HT-29 (cell line): ENCODE measurements at places on chromosomes 6 and 20. TPM values are rescaled to one million over a fixed set of nuclear protein-coding genes. Genes with fewer than 3 reads are reported as not detected.

GRCh38 chr20:23586735-23587525, 18.6 kb upstream of the CST9L start:
- no peak for DNase-seq

DNA sequence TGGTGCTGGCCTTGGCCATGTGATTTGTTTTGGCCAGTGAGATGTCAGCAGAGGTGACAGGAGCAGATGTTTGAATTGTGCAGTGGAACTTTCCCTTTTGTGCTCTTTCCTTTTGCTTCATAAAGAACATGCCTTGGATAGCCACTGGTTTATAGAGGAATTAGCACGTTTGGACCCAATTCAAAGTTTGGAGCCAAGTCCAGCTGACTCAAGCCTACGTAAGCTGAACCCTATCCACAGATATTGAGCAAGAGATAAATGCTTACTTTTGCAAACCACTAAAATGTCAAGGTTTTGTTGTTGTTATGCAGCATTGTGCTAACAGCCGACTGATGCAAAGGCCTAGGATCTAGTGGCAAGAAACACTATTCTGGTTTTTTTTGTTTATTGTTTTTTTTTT, 230.9 kb upstream of the CITED2 start:
- no peak for DNase-seq

GRCh38 chr6:112304680-112305079, 42.5 kb upstream of the RFPL4B start:
- no peak for DNase-seq

DNA sequence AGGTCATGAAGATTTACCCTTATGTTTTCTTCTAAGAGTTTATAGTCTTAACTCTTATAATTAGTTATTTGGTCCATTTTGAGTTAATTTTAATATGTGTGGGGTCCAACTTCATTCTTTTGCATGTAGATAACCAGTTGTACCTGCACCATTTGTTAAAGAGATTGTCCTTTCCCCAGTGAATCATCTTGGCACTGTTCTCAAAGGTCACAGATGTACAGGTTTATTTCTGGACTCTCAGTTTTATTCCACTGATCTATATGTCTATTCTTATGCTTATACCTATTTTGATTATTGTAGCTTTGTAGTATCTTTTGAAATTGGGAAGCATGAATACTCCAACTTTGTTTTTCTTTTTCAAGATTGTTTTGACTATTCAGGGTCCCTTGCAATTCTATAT, 44.1 kb downstream of the ZHX3 start:
- DNase-seq, result no peak

DNA sequence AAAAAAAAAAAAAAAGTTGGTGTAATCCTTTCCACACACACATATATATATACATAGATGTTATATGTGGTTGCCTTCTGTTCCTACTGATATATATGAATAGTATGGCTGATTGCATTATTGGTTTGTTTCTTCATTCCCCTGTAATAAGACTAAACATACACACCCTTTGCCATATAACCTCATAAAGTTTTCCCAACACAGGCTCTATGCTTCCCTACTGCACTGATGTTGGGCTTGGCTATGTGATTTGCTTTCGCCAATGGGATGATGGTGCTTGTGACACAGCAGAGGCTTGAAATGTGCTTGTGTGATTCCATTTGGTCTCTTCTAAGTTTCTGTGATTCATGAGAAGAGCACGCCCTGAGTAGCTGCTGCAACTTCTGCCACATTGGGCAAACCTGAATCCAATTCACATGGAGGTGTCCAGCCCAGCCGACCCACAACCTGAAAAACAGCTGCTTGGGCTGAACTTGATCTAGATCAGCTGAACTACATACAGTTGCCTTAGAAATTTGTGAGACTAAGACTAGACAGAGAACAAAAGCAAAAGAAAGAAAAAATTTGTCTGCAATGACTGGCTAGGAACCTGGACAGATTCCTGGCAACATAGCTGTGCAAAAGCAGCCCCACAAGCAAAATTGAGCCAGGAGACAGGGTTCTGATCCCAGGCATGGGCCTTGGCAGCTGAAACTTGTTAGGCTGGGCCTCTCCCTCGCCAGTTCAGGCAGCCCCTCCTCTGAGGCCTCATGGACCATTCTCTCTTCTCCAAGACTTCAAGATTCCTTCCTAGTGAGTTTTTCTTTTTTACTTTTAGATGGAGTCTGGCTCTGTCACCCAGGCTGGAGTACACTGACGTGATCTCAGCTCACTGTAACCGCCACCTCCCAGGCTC, 13.4 kb upstream of the TBC1D20 start:
- DNase-seq, result no peak

The KIAA0408 gene
- total RNA-seq, result not detected in 2 replicates

DNA sequence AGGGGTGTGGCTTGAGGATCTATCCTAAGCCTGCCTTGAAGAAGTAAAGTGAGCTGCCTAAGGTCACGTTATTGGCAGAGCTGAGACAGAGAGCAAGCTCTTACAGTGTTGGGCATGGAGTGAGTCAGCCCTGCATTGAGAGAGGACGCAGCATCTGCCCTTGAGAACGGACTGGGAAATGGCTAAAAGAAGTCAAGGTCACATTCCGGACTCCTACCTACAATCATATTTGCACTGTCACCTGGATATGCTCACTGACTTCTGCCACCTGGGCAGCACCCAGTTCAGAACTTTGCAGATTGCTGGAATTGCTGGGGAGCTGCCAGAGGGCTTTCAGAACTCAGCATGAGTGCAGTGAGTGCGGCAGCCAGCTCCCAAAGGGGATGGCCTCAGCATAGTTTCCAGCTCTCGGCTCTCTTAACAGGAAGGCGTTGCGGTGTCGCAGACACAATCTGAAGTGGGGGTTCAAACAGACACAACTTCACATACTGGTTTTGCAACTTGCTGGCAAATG, 199.3 kb upstream of the SGK1 start:
- peak; percentile 46 for DNase-seq

The BEND6 gene
- total RNA-seq, result not detected in 2 replicates

DNA sequence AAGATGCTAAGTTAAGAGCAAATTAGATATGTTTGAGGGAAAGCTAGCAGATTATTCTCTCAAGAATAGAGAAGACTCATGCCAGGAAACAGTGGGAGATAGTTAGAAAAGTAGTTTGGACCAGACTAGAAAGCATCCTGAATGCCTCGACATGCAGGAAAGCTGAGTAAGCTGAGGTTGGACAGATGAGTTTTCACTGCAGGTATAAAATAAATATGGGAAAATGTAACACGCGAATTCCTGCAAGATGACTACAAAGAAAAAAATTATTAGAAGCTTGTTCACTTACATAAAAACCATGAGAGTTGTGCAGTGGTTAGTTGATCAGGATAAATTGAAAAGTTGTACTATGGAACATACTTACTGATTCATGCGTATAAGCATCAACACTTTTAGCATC, 484.2 kb upstream of the MANEA start:
- no peak for DNase-seq

GRCh38 chr6:106628658-106629102, 618 bp downstream of the RTN4IP1 start:
- DNase-seq, result peak; percentile 52

The GNMT gene
- total RNA-seq, result not detected in 2 replicates

GRCh38 chr6:52529311-52529710, 47.5 kb downstream of the TRAM2 start:
- DNase-seq, result no peak

The OXT gene
- not detected in 2 replicates for total RNA-seq

GRCh38 chr6:72621291-72622093, at the start of gene KCNQ5:
KCNQ5 (plus strand) TSS chr6:72622064.
- DNase-seq, result no peak

GRCh38 chr6:93735099-93735498, 315.7 kb upstream of the EPHA7 start:
- DNase-seq, result no peak

The RHAG gene
- not detected in 2 replicates for total RNA-seq

GRCh38 chr6:17100806-17101205, 1.0 kb upstream of the STMND1 start:
- DNase-seq, result no peak

DNA sequence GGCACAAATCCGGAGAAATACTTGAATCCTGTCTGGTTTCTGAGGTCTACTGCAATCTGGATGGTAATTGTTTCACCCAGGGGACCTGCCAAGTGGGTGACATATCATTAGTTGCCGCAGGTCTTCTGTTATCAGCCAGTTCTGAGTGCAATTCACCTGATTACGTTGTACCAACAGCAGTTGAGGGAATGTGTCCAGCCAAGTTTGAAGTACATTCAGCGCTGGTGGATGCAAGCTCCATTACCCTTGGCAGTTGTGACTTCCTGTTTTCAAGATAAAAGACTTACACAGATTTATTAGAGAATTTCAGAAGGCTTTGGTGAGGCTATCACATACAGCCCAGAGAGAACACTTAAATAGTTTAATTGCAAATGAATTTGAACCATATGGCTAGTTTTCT, 42.8 kb downstream of the FNDC1 start:
- no peak for DNase-seq

- DNase-seq, result peak; percentile 51
Observed at GRCh38 chr6:26217714-26218075, 130.5 kb downstream of the HFE start.

GRCh38 chr20:41170386-41171105, 33.2 kb downstream of the PLCG1 start:
- no peak for DNase-seq

The LGSN gene
- not detected in 2 replicates for total RNA-seq

DNA sequence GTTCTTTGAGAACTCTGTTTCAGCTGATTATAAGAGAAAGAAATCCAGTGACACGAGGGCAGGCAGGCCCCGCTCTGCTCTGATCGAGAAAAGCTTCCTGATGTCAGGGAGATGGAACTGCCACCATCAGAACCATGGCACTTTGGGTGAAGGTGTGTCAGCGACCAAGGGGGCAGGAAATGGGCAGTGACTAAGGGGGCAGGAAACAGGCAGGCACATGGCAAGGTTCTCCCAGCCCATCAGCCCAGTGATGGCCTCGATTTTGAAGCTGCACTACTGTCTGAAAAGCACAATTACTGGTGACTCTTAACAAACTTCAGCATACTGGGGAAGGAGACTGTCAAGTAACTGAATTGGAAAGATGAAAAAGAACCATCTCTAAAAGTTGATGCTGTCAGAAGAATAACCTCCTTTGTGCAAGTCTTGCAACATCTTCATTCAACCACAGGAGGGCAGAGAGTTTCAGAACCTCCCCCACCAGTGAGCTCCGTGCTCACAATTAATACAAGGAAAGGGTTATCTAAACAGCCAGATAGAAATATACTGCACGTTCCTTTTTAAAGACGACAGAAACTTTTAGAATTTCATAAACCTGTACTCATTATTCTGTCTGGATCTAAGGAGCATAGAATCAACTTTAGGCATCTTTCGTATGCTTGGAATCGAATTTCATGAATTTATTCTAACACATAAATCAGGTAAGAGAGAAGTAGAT, 39.1 kb downstream of the TMX4 start:
- peak; percentile 60 for DNase-seq

- no peak for DNase-seq
Observed at GRCh38 chr6:34571388-34571787, 15.3 kb upstream of the SPDEF start.

The TAGAP gene
- 0.08 TPM in 1 of 2 replicates, not detected in the other for total RNA-seq

GRCh38 chr6:31171931-31172905, 1.7 kb upstream of the POU5F1 start:
- no peak for DNase-seq

DNA sequence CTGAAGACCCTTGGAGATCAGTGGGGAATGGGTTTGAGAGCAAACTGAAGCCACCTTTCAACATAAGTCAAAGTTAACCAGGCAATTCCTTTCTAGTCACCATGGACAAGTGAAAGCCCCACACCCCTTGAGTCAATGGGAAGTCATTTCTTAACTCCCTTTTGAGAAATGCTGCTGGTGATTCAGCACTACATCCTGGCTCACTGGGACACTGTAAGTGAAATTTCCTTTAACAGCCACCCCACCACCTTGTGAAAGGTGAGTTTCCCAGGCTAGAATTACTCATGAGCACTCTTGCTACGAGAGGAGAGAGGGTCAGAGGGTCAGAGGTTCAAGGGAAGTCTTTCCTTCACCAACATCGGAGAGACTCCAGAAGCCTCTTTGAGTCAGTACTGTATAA, 93.3 kb upstream of the MARCKS start:
- no peak for DNase-seq

DNA sequence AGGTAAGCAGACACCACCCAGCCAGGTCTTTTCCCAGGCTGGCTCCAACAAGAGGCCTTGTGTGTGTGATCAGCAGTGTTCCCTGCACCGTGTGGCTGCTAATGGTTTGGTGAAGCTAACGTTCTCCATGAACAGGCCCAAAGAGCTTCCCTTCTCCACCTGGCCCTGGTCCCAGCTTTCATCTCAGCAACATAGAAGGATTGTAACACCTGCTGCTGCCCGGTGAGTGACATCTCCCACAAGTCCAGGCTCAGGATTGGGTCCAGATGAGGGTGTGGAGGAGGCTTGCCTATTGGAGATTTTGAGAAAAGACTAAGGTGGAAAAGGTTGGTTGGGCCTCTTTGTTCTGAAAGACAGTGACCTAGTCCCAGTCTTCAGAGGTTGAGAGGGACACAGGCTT, 89.6 kb downstream of the TMEM242 start:
- no peak for DNase-seq

- DNase-seq, result no peak
Observed at GRCh38 chr6:79954849-79955248, 7.5 kb upstream of the ELOVL4 start.

The SPTLC3 gene
- total RNA-seq, result 0.94 and 1.1 TPM in 2 replicates

The NEU1 gene
- total RNA-seq, result 82.3 and 87.1 TPM in 2 replicates

DNA sequence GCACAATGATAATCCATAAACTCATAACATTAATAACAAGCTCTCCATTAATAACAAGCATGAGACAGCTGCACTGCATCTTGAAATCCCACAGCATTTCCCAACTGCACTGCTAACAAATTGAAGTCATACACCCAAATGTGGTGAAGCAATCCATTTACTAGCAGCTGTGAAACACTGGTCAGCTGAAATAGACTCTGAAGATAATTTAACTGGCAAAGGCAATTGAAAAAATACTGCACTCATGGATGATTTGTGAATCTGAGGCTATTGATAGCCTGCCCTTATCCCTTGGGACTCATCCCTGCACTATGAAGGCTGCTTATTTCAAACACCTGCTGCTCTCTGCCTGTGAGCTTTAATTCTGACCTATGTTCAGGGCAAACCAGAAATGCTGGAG, 49.1 kb upstream of the PLCB1 start:
- no peak for DNase-seq

The TMEM217 gene
- 1.4 and 1.8 TPM in 2 replicates for total RNA-seq

DNA sequence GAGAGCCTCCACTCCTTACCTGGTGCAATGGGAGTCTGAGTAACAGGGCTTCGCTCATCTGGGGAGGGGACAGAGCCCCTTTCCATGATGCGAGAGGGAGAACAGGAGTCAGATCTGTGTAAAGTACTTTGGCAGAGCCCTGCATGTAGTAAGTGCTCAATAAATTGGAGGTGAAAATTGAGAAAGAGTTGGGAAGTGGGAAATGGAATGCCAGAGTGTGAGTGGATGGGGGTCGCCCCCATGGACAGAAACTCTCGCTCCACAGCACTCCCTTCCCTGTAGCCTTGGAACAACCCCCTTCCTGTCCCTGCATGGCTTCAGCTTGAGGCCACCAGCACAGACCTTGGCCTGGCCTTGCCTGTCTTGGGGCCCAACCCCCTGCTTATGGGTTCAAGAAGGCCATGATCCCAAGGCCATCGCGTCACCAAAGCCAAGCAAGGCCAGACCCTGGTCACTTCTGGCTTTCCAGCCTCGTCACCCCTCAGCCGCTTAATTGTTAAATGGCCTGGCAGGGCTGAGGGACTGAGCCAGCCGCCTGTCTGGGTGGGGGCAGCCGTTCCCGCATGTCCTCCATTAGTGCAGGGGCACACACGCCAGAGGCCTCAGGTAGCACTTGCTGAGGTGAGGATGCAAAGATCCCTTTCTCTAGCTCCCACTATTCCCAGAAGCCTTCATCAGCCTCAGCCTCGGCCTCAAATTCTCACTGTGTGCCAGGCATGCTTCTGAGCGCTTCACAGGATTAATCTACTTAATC, 93.7 kb upstream of the PTPN1 start:
- no peak for DNase-seq

- peak; percentile 57 for DNase-seq
Observed at GRCh38 chr6:166955121-166955864, 1.1 kb downstream of the RNASET2 start.
